A549 treated with RU486 at 1 μM for 4 hours (cell line): ENCODE measurements at places on chromosomes 3 and 15. TPM values are rescaled to one million over a fixed set of nuclear protein-coding genes. Genes with fewer than 3 reads are reported as not detected.

UBL7 gene
- total RNA-seq: 36.1 to 41.8 TPM (median 41.0 TPM) in 5 replicates

FGF12 gene
- total RNA-seq: 0.37 to 0.94 TPM (median 0.73 TPM) in 5 replicates

FHIT gene
- 0.40 to 1.6 TPM (median 0.67 TPM) in 5 replicates for total RNA-seq

PAQR5 gene
- total RNA-seq: 78.9 to 110 TPM (median 109 TPM) in 5 replicates

CGNL1 gene
- total RNA-seq: 1.4 to 1.6 TPM (median 1.5 TPM) in 5 replicates

CYP8B1 gene
- total RNA-seq: not detected in 5 replicates
